ENCODE measurements at places on chromosomes 1 and 21.

DNA sequence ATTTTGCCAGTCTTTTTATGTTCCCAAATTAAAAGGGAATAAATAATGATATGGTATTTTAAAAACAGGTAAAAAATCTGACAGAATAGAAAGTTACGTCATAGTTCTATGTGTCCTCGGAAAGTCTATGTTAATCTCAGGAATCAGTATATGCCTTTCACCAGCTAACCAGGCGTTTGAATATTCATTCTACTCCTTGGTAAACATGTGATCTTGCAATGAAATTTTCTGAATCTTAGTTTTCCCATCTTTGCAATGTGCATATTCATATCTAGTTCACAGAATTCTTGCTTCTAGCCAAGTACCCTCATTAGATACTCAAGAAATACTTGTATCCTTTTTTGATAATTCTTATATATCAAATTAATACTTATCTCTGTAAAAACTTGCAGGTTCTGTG is 179.4 kb downstream of the ZP4 start:
- DNase-seq = no peak

GRCh38 chr1:228827019-228827418 is 91.7 kb downstream of the RHOU start:
- no peak for DNase-seq

GRCh38 chr21:19026911-19027310 is 623.3 kb upstream of the TMPRSS15 start:
- DNase-seq = no peak

- DNase-seq = no peak
Measured at GRCh38 chr1:197481101-197481500, 213.0 kb downstream of the CRB1 start.

DNA sequence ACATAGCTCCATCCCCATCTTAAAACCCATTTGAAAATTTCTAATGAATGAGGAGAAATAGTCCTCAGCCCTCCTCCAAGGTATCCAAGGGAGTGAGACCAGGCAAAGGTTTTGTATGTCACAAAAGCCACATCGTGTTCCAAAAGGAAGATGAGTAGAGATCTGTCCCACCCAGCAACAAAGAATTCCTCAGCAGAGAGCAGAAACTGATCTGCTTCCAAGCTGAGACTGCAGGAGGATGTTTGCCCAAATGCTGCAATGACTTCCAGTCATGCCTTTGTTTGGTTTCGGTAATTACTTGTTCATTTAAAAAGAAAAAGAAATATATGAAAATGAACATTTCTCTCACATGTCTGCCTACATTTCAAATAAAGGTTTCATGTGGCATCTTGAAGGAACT is 186.9 kb downstream of the SETD4 start:
- no peak for DNase-seq

DNA sequence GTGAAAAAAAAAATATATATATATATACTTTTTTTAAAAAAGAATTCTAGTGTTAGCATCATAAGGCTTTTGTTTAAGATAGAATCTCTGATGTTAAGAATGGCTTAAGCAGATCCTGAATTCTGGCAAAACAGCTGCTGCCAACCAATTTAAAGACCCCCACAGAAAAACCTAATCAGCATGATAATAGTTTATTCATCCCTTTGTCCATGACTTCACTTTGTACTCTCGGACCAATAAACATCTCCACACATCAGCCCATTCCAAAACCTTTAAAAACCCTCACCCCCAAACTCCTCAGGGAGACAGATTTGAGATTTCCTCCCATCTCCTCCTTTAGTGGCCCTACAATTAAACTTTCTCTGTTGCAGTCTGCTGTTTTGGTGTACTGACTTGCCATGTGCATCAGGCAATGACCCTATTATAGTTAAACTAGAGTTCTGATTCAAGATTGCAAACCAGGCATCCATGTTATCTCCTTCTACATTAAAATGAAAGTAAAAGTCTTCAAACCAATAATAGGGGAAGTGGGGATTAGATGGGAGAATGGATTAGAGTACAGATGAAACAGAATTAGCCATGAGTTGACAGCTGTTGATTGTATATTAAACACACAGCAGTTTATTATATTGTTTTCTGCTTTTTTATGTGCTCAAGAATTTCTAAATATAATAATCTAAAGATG is 9.8 kb upstream of the PHTF1 start:
- no peak for DNase-seq

GRCh38 chr21:44350773-44351481 is 2.5 kb upstream of the TRPM2 start:
- no peak for DNase-seq
